ENCODE measurements at places on chromosomes 4 and X.

DNA sequence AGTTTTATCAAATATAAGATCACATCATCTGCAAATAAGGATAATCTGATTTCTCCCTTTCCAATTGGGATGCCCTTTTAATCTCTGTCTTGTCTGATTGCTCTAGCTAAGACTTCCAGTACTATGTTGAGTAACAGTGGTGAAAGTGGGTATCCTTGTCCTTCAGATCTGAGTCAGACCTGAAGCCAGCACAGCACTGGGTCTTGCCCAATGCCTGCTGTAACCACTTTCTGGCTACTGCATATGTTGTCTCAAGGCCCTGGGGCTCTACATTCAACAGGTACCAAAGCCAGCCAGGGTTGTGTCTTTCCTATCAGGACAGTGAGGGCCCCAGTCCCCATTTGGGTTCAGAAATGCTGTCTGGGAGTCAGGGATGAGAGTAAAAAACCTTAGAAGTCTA lies 90.3 kb downstream of the CYSLTR1 start:
- no peak for DNase-seq

DNA sequence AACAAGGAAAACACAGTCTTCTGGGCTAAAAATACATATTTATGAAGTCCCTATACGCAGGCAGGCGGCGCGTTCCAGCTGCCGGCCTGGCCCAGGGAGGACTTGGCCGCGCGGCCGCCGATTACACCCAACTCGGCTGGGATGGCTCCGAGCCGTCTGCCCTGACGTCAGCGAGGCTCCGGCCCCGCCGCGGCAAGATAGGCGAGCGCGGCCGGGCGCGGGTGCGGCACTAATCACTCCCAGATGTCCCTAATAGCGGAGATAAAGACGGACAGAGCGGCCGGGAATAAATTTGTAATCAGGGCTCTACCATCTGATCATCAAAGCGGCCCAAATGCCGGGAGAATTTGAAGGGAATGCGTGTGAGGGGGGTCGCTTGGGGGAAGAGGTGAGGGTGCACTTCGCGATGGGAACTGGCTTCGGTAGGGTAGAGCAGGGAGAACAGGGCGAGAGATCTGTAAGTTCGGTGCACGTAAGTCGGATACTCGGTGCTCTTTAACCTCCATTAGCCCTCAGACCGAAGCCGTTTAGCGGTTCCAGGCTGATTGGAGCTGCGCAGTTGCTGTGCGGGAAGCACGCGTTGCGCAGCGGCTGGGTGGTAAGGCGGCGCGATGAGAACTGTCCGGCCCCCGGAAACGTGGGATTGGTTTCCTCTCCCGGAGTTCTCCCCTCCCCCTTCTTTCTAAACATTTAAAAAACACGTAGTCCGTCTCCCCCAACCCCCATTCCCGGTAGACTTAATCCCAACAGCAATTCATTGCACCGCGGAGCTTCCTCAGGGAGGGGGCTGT lies 7.7 kb downstream of the HAND2 start:
- DNase-seq, result peak; percentile 89

GRCh38 chr4:48722509-48723446 lies 57.3 kb downstream of the FRYL start:
- no peak for DNase-seq

- no peak for DNase-seq
These were observed 127.4 kb upstream of the EDA2R start for GRCh38 chrX:66766318-66766717.

DNA sequence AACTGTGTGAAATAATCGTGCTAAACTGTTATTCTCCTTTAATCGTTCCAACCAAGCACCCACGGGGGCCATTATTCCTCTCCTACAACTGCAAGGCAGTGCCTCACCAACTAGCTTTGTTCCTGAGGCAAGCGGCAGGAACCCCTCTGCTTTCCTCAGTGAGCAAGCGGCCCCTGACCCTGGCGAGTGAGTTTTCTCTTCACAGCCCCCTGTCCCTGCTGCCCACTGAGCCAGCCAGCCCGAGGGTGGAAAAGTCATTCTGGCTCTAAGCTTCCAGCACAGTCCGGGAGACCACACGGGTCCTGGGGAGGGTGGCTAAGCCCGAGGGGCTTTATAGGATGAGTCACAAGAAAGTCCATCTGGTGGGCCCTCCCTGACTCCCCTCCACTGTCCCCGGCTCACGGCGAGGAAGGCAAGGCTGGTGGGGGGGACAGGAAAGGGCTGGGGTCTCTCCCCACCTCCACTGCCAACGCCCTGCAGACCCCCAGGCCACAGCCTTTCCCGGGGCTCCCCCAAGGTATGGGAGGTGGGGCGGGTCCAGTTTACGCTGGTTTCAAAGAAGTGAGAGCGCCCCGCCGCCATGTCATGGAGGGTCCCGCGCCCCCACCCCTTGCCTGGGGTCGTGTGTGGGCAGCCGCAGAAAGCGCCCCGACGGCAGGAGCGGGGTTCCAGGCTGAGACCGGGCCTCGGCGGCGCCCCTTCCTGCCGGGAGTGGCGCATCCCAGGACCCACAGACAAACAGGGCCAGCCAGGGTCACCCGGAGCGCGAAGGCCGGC lies 45.0 kb downstream of the CPLX1 start:
- DNase-seq, result no peak

DNA sequence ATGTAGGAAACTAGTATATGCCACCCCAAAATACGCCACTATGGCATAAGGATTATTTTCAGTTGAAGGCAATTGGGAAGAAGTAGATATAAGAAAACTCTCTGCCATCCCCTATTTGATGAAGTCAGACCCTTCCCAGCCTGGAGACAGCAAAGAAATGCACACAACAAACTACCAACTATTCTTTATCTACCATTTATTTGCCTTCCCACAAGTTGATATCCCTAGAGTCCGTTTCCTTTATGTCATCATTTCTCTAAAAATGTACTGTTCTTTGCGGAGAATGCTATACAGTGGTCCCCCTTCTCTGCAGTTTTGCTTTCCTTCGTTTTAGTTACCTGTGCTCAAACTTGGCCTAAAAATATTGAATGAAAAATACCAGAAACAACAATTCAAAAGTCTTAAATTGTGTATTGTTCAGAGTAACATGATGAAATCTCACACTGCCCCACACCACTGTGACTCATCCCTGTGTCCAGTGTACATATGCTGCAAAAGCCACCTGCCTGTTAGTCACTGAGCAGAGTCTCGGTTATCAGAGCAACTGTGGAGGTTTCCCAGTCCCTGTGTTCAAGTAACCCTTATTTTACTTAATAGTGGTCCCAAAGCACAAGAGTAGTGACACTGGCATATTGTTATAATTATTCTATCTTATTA lies 152.3 kb downstream of the WDFY3 start:
- no peak for DNase-seq

- peak; percentile 70 for DNase-seq
These were observed at the start of gene NUDT6 for GRCh38 chr4:122921971-122922876. TSS of gene NUDT6 (minus strand) at chr4:122922597. CDS start at chr4:122922572, 25 bp downstream.

GRCh38 chrX:13917507-13917906 lies 100.6 kb upstream of the GPM6B start:
- no peak for DNase-seq

DNA sequence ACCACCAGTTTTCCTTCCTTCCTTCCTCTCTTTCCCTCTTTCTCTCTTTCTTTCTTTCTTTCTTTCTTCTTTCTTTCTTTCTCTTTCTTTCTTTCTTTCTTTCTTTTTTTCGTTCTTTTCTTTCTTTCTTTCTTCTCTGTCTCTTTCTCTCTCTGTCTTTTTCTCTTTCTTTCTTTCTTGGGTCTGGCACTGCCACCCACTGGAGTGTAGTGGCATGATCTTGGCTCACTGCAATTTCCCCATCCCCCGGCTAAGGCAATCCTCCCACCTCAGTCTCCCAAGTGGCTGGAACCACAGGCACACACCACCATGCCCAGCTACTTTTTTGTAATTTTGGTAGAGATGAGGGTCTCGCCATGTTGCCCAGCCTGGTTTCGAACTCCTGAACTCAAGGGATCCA lies 51.6 kb upstream of the NHS start:
- no peak for DNase-seq

- no peak for DNase-seq
These were observed 616.7 kb upstream of the PCDH7 start for GRCh38 chr4:30103455-30103854.

- DNase-seq, result no peak
These were observed 211.1 kb upstream of the NUDT6 start for GRCh38 chr4:123133397-123134050.

DNA sequence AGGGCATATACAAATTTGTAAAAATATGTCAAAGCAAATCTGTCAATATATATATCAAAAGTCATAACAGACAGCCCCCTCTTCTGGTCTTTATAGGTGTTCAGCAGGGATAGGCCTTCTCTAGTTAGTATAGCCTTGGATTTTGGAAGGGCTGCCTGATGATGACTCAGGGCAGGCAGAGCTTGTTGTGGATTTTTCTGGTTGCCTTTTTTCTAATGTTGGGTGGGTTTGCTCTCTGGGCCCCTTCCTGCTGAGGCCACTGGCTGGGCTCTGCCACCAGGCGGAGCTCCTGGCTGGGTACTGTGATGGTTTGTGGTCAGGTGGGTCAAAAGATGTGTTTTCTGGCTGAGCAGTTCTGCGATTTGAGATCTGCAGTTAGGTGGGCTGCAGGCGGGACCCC lies 294.2 kb downstream of the GRIA2 start:
- no peak for DNase-seq

GRCh38 chrX:69282893-69283690 lies 117.8 kb upstream of the PJA1 start:
- no peak for DNase-seq

DNA sequence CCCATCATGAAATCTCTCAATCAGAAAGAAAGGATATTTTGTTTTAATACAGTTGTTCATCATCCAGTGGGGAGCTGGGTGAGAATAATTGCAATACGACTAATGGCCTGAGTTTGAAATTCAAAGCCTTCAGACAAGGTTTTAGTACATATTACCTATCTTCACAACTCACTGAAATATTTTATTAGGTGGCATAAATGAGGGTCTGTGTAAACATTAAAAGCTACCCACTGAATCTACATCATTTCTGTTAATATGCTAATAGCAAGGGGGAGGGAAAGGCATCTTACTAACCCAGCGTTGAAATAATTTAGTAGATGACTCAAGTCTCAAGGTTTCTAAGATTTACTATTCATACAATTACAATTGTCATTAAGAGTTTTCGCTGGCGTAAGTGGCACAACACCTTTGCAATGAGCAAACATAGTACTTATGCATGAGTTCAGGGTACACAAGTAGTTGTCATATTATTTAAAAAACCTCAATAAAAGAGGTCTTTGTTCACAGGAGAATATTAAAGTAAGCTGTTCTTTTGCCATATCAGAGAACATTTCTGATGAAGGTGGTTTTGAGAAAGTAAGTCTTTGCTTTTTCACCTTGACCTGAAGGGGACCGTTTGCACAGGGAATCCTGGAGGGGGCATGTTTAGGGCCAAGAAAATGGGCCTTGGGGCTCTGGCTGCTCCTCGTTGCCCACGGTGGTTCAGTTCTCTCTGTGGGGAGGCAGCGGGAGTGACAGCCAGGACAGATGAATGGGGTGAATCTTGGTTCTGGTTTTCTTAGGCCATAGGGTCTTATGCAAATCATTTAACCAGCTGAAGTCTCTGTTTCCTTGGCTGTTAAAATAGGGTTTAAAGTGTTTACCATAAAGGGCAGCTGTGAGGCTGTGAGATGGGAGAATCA lies 4.5 kb upstream of the RHOH start:
- DNase-seq, result no peak

GRCh38 chr4:141102367-141102766 lies 30.9 kb downstream of the RNF150 start:
- no peak for DNase-seq

- no peak for DNase-seq
These were observed 13.3 kb downstream of the RNF4 start for GRCh38 chr4:2482192-2482591.

DNA sequence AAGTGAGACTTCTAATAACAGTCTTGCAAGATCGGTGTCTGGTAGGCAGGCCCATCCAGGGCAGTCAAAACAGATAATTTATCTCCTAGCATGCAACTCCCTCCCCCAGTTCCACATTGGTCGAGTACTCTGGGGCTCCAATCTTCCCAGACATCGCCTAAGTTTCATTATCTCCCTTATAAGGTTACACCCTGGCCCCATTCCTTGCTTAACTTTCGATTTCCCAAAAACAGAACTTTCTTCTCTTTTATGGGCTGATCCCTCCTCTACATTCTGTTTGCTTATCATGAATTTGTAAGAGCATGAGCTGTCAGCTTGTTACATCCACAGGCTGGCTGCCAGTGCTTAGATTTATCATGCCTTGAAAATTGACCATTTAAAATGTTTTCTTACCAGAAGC lies 471.3 kb downstream of the TECRL start:
- no peak for DNase-seq

- DNase-seq, result no peak
These were observed 133.3 kb downstream of the STIM2 start for GRCh38 chr4:26993967-26994366.

GRCh38 chrX:45714866-45715265 lies 514.2 kb upstream of the DIPK2B start:
- DNase-seq, result no peak

DNA sequence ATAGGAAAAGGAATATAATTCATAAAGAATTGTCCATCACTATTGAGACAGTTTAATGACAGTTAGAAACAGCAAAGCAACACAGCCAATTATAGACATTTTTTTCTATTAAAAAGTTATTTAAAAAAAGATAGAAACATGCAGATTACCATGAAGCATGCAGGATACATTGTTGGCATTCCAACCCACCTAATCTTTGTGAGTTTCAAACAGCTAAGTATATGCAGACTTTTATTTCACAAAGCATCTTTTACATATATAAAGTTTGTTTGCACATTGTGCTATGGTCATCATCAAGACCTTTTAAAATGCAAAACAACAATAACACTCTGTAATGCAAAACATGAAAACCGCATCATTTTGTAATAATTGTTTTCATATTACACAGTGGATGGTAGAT lies 125.9 kb upstream of the ETNPPL start:
- DNase-seq, result no peak

GRCh38 chrX:110321670-110322069 lies 3.8 kb upstream of the AMMECR1 start:
- DNase-seq, result no peak

DNA sequence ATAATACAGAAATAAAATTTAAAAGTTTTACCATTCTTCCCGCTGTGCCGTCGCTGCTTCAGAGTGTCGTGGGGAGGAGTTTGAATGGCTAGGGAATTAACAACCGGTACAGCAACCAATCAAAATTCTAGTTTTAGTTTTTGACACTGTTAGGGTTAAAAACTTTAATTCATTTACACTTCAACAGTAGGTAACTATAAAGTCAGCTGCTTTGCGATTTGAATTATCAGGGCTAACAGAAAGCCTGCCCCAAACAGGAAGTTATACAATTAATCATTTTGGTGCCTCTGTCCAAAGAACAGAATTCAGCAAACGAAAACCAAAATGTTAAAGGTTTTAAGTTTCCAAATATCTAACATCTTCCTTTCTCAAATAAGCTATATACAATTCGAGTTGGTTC lies 2.3 kb downstream of the HNRNPD start:
- DNase-seq, result no peak

GRCh38 chr4:186743261-186743660 lies 19.6 kb upstream of the FAT1 start:
- no peak for DNase-seq

All from heart left ventricle (tissue), 16 donors.